ENCODE measurements at places on chromosomes 5 and 9.

DNA sequence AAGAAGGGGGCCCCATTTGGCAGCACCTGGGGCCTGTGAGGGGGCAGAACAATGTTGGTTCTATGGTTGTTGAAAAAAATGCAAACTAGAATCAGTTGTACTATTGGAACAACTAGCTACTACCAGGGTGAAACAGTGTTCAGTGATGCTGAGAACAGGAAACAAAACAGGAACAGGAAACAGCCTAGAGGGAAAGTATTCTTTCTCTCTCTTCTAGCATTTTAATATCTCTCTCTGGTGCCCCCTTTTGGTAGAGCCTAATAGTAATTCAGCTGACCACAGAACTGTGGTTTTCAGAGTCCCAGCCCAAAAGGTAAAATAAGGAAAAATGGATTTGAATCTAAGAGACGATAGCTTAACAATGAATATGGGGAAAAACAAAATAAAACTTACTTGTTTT lies 138.0 kb upstream of the KCNN2 start:
- peak; percentile 16 for DNase-seq

- peak; percentile 86 for DNase-seq
Observed at GRCh38 chr9:133584559-133585476, 24.4 kb downstream of the FAM163B start.

- DNase-seq = no peak
Observed at GRCh38 chr5:10471677-10472076, 30.0 kb downstream of the ROPN1L start.

DNA sequence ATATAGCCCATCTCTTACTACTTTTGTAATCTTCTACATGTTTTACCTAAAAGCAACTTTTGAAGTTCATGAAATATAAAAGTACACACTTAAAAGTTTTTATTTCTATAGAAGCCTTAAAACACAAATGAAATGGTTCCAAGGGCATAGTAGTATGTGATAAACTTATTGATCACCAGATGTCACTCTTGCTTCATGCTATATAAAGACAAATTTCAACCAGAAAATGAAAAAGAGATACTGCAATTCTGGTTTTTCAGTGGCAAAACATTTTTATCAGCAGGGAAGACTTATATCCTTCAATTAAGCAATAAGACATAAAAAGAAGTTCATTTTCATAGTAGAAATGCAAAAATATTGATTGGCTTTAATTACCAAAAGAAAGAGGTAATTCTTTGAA lies 69.4 kb upstream of the FBXL17 start:
- DNase-seq = no peak

DNA sequence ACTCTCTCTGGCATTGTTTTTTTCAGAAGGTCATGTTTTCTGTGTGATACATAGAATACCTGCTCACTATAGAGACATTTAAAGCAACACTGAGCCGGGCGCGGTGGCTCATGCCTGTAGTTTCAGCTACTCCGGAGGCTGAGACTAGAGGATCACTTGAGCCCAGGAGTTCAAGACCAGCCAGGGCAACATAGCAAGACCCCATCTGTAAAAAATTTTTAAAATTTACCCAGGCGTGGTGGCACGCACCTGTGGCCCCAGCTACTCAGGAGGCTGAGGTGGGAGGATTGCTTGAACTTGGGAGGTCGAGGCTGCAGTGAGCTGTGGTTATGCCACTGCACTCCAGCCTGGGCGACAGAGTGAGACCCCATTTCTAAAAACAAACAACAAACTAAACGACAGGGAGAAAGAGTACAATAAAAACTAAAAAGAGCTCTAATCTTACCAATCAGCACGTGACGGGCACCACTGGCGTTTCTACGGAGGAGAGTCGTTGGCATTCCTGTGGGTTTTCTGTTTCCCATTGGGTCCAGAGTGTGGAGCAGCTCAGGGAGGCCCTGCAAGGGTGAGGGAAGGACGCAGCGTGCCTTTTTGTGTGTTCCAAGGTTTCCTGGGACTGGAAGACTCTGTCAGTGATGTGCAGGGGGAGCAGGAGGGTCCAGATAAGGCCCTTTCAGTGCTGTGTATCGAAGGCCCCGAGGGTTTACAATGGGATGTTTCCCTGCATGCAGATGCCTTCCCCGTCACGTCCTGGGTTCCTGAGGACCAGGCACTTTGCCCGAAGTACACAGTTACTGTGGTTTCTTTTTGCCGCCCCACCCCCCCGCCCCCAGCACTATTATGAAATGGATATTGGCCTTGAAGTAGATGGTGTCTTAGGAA lies 7.2 kb upstream of the RNU6ATAC start:
- DNase-seq = no peak

DNA sequence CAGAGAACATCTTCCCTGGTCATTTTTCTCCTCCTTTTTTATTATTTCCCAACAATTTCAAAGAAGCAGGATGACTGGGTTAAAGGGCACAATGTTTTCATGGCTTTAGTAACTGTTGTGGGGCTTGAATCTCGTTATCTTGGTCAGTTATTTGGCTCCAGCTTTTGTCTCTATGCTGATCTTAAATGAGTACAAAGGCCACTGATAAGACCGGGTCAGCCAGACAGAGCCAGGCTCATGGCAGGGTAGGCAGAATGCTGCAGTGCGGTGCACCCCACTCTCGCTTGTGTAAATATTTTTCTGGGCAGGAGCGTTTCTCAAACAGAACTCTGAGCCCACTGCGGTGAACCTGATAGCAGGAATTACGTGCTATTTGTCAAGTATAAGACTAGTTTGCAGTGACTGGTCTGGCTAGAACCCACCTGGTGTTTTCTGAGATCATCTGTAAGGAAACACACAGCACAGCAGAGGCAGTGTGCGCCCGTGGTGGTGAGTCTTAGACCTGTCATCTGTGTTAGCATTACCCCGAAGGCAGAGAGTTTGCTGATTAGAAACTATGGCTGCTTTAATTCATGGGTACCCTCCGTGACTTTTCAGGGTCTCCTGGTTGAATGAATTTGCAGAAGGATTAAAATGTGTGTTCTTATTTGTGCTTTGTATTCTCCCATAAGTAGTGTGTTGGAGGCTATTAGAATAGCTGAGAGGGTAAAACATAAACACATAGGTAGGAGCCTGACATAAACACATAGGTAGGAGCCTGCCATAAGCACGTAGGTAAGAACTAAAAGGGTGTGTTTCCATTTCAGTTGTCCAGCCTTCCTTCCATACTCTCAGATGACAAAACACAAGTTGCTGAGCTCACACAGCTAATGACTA lies 158.6 kb upstream of the DMRT1 start:
- no peak for DNase-seq

- no peak for DNase-seq
Observed at GRCh38 chr9:121768416-121769015, 117.1 kb downstream of the DAB2IP start.

GRCh38 chr9:138007918-138008841 lies 130.6 kb downstream of the CACNA1B start:
- no peak for DNase-seq

DNA sequence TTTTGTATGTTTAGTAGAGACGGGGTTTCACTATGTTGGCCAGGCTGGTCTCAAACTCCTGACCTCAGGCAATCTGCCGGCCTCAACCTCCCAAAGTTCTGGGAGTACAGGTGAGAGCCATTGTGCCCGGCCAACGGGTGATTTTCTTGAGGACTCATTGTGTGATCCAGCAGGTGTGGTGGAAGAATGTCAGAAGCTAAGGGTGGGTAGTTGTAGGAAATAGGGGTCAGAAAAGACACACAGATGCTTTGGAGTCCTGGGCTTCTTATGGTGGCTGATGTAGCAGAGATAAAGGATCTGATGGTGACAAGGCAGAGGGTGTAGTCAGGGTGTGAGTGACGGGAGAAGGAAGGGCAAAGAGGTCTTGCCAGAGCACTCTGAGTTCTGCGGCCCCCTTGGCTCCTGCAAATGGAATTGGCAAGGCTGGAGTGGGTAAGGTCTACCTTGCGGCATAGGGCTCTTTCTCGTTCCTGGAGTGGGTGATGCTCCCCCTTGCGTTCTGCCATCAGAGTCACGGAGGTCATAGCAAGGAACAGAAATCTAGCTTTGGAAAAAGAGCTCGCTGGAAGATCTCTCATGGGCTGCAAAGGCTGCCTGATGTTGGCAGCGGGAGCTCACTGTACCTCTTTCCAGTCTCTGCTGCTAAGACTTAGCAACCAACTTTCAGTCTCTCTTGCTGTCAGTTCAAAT lies 97.2 kb downstream of the SREK1 start:
- DNase-seq = no peak

DNA sequence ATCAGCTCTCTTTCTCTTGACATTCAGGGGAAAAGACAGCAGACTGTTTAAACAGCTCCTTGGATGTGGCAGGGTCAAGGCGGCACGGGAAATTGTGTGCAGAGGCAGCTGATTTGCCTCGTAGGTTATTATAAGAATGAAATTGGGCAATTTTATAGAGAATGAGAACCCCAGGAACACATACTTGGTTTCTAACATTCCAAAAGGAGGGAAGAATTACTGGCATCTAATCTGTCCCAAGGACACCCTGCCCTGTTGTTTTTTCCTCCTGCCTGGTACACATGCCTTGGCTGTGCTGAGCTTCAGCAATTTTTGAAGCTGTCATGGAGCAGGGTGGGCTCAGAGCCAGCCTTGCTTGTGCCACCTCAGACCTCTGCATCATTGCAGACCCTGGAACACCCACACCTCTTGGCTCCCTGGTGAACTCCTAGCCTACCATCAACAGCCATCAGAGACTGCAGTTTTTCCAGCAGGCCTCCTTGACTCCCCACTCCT lies 143.6 kb downstream of the BOD1 start:
- DNase-seq = no peak

- peak; percentile 10 for DNase-seq
Observed at GRCh38 chr5:141402553-141403243, at the start of gene PCDHGA9. Gene PCDHGA9, plus strand, starts transcription at chr5:141402778. Its CDS starts 175 bp downstream, at chr5:141402953.

DNA sequence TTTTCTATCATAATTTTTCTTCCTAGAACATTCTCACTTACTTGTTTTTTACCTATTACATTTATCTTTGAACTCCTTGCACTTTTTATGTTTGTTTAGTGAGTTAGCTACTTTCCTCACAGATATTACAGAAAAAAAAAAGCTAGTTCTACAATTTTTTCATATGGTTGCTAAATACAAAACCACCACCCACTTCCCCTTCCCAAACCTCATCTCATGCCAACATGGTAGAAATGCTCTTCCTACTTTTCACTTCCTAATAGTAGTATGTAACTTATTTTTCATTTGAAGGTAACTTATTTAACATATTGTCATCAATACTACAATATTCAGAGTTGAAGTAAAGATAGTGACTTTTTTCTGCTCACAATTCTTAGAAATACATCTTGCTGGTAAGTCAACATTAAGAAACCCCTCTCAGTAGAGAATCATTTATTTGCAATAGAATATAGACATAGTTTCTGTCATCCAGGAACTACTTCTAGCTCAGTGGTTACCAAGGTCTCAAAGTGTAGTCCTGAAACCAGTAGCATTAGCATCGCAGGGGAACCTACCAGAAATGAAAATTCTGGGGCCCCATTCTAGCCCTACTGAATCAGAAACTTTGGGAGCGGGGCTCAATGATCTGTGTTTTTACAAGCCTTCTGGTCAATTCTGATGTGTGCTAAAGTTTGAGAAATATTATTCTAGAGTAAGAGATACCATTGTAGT lies 1124.6 kb downstream of the DTWD2 start:
- DNase-seq = no peak

GRCh38 chr5:113807427-113807991 lies 294.0 kb downstream of the YTHDC2 start:
- DNase-seq = no peak

- DNase-seq = no peak
Observed at GRCh38 chr9:18761742-18762300, 271.2 kb downstream of the SAXO1 start.

- no peak for DNase-seq
Observed at GRCh38 chr9:93662952-93663572, 86.7 kb downstream of the PHF2 start.

DNA sequence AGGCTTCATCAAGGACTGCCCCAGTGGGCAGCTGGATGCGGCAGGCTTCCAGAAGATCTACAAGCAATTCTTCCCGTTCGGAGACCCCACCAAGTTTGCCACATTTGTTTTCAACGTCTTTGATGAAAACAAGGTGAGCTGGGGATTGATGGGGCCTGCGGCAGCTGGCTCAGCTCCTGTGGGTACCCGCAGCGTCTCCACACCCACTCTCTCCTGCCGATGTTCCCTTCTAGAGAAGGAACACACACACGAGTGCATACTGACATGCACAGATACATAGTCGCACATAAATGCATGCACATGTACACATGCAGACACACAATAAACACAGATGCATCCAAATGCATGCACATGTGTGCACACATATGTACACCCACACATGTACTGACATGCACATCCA lies 45.6 kb downstream of the NCS1 start:
- no peak for DNase-seq

DNA sequence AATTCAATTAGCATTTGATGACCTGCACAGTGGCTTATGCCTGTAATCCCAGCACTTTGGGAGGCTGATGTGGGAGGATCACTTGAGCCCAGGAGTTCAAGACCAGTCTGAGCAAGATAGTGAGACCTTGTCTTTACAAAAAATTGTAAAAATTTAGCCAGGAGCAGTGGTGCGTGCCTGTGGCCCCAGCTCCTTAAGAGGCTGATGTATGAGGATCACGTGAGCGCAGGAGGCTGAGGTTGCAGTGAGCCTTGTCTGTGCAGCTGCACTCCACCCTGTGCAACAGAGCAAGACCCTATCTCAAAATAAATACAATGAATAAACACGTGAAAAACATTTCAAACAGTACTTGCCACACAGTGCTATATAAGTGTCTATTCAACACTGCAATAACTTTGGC lies 4.2 kb downstream of the ABCA1 start:
- no peak for DNase-seq

DNA sequence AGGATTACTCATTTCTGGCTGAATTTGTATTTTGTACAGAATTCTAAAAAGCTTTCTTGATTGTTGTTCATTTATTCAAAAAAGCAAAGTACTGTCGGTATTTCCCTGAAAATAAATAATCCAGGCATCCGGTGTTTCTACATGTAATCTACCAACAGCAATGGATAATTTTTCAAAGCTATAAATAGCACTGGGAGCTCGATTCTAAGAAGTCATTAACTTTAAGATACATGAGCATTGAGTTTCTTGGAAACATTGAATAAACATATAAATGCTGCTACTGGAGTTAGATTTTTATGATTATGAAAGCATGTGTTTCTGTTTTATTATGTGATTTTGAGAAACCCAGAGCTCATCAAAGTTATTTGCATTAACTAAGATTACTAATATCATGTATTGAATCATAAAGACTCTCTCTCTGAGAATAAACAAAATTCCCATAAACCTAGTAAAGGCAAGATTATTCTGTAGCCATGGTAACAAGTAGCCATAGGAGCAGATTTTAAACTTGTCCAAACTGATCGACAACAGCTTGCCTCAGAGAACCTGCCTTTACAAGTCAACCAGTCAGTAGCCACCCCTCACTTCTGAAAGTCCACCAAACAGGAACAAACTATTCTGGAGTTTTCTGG lies 197.0 kb downstream of the DRD1 start:
- no peak for DNase-seq

DNA sequence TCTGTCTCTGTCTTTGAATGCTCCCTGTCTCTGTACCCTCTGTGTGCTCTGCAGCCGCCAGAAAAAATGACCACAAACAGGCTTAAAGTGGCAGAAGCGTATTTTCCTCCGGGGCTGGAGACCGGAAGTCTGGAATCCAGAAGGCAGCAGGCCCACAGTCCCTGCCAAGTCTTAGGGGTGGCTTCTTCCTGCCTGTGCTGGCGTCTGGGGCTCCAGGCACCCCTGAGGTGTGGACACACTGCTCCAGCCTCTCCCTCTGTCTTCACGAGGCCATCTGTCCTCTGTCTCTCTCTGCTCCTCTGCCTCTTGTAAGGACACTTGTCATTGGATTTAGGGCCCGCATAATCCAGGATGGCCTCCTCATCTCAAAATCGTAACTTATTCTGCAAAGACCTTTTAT lies 298.4 kb upstream of the IRX4 start:
- DNase-seq = no peak

Measured in SHP77 (cell line).